NCI-H510A treated with DMSO at 0.1 percent for 48 hours (cell line): ENCODE measurements at places on chromosomes 5 and 9.
A peak's percentile ranks its signal among the peaks of the same experiment; 100 is the strongest.

GRCh38 chr5:155459889-155460500 lies 446.4 kb downstream of the KIF4B start:
- DNase-seq = no peak

DNA sequence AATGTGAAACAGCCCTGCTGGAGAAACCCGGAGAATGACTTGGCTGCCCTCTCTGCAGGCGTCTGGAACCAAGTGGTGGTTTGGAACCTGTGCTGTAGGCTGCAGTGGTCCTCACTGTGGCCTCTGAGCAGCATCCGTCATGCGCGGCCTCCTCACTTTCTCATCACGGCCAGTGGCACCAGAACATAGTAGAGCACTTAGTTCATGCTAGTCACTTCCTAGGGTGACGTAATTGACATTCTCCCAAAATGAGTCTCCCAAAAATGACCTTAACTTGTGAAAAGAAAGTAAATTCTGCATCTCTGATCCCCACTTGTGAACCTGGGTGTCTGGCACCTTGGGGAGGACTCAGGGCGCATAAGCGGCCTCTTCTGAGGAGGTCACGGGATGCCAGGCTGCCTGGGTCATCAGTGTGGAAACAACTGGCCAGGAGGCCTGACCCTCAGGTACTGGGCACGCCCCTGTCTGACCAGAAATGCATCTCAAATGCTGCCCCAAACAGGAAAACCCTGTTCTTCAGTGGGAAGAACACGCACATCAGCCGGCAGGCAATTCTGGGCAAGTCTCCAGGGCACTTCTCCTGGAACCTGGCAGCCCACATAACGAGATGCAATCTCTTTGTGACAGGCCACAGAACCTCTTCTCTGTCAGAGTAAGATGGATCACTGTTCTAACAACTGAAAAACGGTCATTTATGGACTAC lies 36.6 kb upstream of the SPTLC1 start:
- DNase-seq = peak; percentile 18

- no peak for DNase-seq
Measured at GRCh38 chr9:16561121-16561520, 309.3 kb downstream of the BNC2 start.

DNA sequence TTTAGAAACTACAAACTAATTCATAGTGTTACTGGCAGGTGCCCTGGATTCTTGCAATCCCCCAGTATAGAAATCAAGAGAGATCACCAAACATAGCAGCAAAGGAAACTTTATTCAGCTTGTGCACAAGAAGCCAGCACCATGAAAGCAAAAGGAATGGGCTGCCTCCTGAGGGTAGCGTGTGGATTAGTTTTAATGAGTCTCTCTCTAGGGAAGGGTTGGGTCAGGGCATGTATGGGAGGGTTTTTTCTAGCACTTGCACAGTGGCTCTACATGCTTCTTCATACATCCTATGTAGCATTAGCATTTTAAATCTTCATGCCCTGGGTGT lies 38.4 kb downstream of the LYRM7 start:
- DNase-seq = no peak

GRCh38 chr5:179393078-179393477 lies 47.8 kb upstream of the ADAMTS2 start:
- DNase-seq = no peak

GRCh38 chr9:80867731-80868130 lies 821.6 kb downstream of the TLE1 start:
- no peak for DNase-seq

- no peak for DNase-seq
Measured at GRCh38 chr5:138148811-138149210, 9.6 kb upstream of the NME5 start.

- DNase-seq = no peak
Measured at GRCh38 chr5:173909199-173909598, 21.1 kb downstream of the CPEB4 start.

DNA sequence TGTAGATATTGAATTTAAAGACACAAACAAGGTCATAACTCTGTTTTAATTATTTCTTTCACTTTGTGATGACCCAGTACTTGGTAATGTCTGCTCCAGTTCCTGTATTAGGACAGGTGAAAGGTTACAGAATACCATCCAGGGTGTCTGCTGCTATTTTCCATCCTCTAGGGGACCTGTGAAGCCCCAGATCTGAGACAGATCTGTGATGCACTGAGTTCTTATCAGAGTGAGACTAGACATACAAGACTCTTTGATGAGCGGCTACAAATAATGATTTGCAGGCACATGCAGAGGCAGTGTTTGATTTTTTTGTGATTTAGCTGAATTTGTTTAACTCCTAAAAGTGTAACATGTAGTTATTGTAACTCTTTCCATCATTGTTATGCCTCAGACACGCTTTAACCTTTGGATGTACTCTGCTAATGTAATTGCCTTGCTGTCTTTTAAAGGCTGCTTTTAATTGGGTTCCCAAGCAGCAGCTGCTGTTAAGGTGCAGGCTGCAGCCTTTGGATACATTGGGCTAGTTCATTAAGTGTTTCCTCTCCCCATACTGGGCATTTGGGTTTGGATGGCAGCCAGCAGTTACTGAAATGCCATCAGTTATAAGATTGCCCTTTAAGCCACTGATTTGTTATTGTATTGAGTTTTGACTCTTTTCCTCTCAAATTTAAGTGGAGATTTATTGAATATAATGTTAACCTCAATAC lies 63.3 kb downstream of the RASGRF2 start:
- DNase-seq = no peak

DNA sequence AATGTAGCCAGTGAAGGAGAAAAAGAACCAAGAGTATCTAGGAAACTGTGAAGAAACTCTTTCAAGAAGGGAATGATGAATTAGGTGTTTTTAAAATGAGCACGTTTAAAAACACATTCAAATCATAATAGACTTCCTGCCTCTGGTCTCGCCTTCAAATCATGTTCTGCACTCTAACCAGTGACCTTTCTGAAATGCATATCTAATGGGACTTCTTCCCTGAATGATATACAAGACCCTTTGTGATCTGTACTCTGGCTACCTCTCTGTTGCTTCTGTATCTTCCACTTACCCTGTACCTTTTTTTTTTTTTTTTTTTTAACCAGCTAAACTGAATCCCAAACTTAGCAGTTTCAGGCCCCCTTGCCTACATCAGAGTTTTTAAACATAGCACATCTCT lies 19.5 kb downstream of the SRFBP1 start:
- DNase-seq = no peak

DNA sequence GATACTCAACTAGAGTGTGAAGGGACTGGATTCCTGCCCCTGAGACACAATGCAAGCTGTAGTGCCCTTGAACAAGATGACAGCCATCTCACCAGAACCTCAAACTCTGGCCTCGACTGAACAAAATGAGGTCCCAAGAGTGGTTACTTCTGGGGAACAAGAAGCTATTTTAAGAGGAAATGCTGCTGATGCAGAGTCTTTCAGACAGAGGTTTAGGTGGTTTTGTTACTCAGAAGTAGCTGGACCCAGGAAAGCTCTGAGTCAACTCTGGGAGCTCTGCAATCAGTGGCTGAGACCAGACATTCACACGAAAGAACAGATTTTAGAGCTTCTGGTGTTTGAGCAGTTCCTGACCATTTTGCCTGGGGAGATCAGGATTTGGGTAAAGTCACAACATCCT lies 2.4 kb downstream of the ZNF483 start:
- DNase-seq = no peak

DNA sequence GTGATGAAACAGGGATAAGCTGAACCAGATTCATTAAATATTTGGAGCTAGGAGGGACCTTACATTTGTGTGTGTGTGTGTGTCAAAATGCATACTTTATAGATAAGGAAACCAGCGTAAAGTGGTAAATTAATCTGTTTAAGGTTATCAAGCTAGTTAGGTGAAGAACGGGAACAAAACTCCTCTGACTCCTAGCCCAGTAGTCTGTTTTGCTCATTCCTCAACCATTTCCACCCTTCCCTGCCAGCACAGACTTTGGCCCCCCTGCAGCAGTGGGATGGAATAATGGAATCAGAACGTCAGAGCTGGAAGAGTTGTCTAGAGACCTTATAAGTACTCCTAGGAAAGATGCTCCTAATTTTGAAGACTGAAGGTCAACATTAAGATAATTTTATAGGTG lies 6.5 kb downstream of the AGXT2 start:
- DNase-seq = no peak

DNA sequence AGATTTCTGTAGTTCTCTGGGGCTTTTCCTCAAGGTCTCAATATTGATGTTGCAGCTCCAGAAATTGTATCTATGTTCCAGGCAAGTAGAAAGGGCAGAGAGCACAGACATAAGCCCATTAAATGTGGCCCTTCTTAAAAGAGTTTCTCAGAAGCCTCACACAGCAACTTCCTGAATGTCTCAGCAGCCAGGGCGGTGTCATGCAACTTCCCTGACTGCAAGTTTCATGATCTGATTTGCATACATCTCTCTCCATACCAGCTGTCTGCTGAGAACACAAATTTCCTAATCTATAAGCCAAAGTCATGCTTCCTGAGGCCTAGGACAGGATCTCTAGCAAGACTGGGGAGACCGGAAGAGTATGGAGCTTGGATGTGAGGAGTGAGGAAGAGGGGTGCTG lies 13.0 kb downstream of the RGS7BP start:
- no peak for DNase-seq

DNA sequence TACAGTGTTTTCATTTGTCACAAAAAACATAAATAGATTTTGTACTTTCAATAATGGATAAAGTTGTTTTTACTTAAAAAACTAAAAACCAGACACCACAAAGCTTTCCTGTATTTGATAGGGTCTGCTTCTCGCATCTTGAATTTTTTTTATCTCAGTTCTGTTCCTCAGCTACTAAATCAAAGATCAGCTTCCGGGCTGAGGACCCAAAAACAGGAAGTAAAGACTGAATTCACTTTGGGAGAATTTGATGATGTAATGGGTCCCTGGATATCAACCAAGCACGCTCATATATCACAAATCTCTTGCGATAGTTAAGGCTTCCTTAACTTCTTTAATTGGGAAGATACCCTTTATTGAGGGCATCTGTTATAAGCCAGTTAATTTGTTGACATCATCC lies 24.1 kb downstream of the ITK start:
- DNase-seq = no peak

- no peak for DNase-seq
Measured at GRCh38 chr9:127245637-127246164, 18.9 kb upstream of the GARNL3 start.

DNA sequence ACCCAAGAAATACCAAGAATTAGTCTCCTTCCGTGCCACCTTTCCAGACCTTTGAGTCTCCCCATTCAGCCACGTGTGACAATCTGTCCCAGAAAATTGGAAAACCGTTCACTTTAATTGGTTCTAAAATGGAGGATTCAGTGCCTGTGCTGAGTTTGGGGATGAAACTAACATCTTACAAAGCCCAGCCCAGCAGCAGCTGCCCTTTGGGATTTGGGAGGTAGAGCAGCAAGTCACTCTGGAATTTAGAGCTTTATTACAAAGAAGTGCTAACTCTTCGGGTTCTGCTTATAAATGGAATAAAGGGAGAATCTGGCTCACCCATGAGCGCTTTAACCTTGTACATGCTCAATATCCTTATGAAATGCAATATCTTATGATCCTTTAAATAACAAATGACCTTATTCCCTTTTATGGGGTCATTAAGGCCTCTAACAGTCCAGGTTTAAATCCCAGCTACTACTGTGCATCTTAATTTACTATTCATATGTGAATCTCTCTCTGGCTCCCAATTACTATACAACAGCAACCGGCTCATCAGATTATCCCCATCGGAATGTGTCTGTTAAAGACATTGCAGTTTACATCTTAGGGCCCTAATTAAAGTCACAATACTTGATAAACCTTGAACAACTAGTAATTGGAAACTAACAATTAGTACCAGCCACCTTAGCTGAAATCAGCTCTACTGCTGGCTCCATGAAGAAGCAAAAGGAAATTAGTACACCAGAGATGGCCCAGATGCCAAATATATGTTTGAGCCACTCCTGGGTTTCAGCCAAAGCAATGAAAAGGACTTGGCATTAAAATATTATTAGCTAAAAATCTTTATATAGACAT lies 271.8 kb upstream of the SMARCA2 start:
- DNase-seq = no peak

- DNase-seq = no peak
Measured at GRCh38 chr5:71892641-71893365, 173.7 kb downstream of the CARTPT start.

- no peak for DNase-seq
Measured at GRCh38 chr5:41995193-41995592, 70.1 kb downstream of the FBXO4 start.

DNA sequence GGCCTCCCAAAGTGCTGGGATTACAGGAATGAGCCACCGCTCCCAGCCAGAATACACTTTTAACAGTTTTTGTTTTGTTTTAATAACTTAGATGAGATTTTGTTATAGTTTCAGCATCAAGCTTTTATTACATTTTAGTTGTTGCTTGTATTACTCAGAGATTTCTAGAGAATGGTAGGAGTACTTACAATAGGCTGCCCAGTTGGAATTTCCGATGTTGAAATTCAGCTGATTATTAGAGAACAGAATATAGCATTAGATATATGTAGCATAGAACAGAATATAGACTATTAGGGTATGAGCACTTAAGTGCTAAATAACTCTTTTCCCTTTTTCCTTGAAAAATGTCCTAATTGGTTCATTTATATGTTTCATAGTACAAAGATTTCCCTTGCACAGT lies 6.2 kb downstream of the KDM4C start:
- DNase-seq = no peak

- no peak for DNase-seq
Measured at GRCh38 chr5:43362725-43363435, 49.3 kb downstream of the CCL28 start.

GRCh38 chr5:40628407-40628806 lies 51.3 kb upstream of the PTGER4 start:
- DNase-seq = no peak

DNA sequence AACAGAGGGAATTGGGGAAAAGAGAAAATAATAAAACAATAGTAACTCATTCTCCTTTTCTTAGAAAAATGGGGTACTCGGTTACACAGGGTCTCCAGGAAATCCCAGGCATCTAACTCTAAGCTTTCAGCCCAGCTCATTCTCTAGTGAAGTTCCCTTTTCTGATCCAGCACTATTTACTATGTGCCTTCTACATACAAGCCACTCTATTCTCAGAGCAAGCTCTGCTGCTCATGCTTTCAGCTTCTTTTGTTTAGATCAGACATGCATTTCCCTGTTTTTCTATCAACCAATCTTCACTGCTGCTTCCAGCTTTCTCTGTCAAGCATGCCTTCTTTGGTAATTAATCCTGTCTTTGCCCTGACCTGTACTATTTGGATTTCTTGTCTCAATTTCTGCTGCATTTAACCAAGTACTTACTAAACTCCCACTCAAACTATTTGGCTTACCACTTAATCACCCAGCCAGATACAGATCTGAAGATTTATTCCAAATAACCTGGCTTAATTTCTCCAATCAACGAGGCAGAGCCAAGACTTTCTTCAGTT lies 25.3 kb downstream of the OSMR start:
- DNase-seq = no peak

- DNase-seq = no peak
Measured at GRCh38 chr5:129591508-129592160, 131.5 kb downstream of the ADAMTS19 start.

- DNase-seq = no peak
Measured at GRCh38 chr5:100746730-100747129, 156.4 kb downstream of the ST8SIA4 start.

DNA sequence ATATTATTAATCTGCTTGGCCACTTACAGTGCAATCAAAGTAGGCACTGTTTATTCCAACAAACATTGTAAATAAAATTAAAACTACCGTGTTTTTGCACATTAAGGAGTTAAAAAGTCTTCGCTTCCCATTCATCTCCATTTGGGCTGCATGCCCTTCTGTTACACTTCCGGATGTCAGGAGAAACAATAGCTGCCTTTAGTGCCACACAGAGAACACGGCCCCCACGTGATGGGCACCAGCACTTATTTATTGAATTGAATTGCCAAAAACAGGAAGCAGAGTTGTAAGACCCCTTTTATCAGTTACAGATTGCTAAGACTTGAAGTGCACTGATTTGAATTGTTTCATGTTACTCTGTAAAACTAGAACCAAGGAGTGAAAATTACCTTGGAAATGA lies 80.4 kb downstream of the LHFPL2 start:
- DNase-seq = no peak
